ENCODE measurements at places on chromosomes 12 and 14. TPM values are rescaled to one million over a fixed set of nuclear protein-coding genes. Genes with fewer than 3 reads are reported as not detected.

The GNG2 gene
- total RNA-seq, result 103 TPM

- no peaks in the 10 kb centered on the region for H3K4me1 ChIP-seq
- H3K36me3 ChIP-seq, result no peaks in the 10 kb centered on the region
- no peak overlapping the region for H3K4me3 ChIP-seq
- no peaks in the 10 kb centered on the region for H3K27me3 ChIP-seq
Measured at GRCh38 chr14:74573421-74574089, 38.5 kb downstream of the LTBP2 start.

GRCh38 chr14:105909046-105909827, 382.9 kb downstream of the TMEM121 start:
- no peaks in the 10 kb centered on the region for H3K4me1 ChIP-seq
- no peak for DNase-seq
- H3K27me3 ChIP-seq, result no peaks in the 10 kb centered on the region
- H3K36me3 ChIP-seq, result no peaks in the 10 kb centered on the region

GRCh38 chr12:132170094-132170636, 25.9 kb downstream of the NOC4L start:
- DNase-seq, result no peak

DNA sequence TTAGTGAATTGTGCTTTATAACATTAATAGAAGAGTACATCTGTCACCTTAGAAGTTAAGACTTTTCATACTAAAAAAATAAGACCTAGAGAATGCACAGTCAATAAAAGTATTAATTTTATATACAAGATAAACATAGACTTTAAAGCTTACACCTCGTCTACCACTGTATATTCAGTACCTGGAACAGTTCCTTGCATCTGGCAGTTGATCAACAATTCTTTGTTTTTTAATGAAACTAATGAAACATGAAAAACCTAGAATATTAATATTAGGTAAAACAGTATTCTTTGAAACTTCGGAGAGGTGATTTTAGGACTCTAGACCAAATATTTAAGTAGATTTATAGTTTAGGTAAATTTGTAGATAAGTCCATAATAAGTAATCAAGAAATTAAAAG, 4.3 kb downstream of the GOLT1B start:
- H3K36me3 ChIP-seq, result peaks cover 3% of the 10 kb centered on the region
- peaks cover 8% of the 10 kb centered on the region for H3K4me1 ChIP-seq
- H3K27ac ChIP-seq, result no peak overlapping the region
- H3K4me3 ChIP-seq, result no peak overlapping the region
- DNase-seq, result no peak

Measured in GM12878 (cell line).